NCI-H345 (cell line): ENCODE measurements at places on chromosomes 11 and 22.

DNA sequence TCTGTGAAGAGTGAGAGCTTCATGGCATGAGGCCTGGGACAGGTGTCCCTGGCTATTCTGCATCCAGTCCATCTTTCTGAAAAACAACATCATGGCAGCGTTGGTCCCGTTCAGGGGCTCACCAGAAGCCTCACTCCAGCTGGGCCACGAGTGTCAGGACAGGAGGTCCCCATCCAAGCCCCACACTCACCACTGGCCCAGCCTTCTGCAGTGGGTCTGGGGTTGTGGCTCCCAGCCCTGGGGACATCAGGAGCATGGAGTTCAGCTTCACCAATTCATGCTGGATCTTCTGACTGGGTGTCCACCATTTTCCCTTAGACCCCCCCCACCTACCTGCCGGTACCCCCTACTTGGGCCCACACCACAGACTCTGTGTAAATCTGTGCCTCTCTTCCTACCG is 400.3 kb downstream of the BRD1 start:
- no peak for DNase-seq

DNA sequence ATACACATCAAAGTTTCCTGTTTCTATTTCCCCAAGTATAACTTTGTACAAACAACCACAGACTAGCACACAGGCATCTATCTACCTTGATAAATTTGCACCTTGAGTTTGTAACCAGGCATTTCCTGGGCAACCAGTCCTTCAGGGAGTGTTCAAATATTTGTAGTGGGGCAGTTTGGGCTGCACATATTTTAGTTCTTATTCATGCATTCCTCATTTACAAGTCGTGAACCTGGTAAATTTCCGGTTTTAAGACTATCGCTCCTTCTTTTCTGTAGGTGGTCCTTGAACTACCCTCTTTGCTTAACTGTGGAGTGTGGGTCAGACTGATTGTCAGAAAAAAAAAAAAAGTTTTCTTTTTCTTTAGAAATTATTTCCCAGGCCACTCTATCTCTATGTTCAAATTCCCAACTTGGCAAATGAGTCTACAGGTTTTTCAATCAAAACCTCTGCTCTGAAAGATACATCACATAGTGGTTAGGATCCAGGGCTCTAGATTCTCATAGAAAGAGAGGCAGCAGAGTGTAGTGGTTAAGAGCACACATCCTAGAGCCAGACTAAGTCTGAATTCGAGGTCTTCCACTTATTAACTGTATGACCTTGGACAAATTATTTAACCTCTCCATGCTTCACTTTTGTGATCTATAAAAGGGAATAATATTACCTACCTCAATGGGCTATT is 201.5 kb downstream of the SOX6 start:
- DNase-seq: no peak

- DNase-seq: peak; percentile 86
Observed at GRCh38 chr11:110429731-110430266, at the start of gene FDX1. TSS of gene FDX1 (plus strand) at chr11:110429948. CDS start at chr11:110430121, 173 bp downstream.

DNA sequence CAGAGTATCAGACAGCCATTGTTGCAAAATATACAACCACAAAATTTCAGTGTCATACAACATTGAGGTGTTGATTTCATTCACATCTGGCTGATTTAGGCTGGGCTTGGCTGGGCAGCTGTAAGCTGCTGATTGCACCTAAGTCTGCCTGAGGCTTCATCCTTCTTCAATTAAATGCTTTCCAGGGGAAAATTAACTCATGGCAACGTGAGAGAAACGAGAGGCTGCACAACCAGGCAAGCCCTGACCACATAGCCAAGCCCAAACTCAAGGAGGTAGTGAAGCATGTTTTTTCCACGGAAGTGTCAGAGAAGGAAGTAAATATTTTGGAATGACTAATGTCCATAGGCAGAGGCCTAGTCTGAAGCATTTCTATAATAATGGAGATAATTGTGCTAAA is 273.8 kb upstream of the ZC3H12C start:
- DNase-seq: no peak

DNA sequence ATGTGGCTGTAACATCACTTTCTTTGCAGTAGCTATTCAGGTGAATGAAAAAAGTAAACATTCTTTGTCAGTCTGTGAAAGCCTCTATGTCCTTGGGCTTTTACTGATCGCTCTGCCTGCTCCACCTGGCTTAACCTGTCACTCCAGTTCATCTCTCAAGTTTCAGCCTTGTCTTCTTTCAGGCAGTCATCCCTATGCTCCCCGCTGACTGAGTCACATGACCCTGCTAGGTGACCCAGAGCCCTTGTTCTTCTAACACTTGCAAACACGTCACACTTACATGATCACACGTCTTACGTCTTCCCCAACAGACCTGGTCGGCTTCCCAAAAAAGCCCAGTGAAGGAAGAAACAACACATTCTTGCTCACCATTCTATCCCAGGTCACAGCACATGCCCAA is 499.3 kb upstream of the TENM4 start:
- DNase-seq: peak; percentile 27

DNA sequence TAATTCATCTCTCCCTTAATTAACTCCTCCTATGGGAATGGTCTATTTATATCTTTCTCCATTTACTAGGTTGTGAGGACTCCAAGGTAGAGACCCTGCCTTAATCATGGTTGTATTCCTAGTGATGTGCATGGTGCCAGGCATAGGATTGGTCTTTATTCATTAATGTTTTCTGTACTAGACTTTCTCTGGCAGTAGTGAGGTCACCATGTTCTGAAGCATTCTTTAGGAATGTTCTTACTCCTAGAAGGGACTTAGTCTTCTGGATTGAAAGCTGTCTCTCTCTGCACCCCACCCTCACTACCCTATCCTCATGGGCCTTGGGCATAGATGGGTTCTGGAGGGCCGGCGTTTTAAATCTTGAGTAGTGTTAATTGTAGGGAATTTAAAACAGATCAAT is 10.6 kb upstream of the INSC start:
- no peak for DNase-seq

DNA sequence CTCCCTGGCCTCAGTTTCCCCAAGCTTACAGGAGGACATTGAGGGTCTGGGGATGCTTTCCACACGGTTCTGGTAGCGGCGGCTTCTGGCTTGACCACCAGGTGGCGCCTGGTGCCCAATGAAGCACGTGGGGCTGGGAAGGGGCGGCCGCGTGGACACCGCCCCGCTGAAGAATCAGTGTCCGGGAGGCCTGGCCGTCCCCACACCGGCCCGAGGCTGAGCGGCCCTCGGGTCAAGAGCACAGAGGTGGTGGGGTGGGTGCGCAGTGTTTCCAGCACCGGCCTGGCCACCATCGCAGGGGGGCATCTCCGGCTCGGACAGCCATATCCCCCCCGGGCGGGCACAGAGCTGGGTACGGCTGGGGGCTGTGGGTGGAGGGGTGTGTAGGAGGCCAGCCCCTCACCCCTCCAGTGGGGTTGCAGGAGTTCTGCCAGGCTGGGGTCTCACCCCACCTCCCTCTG is 27.8 kb upstream of the PPARA start:
- peak; percentile 32 for DNase-seq

DNA sequence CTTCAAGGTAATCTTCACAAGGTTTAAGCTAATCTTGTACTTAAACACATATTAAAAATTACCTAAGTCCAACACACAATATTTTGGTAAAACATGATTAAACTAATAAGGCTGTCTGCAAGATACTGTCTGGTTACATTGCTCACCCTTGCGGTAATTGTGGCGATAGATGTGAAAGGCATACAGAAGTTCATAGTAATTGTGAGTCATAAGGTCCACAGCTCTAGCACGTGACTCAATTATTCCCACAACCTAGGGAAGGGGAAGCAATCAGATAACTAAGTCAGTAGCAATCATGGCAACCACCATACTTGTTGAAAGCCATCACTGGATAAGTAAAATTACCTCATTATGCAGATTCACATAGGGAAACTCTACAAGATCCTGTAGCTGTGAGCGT is 30.5 kb upstream of the FNBP4 start:
- no peak for DNase-seq

DNA sequence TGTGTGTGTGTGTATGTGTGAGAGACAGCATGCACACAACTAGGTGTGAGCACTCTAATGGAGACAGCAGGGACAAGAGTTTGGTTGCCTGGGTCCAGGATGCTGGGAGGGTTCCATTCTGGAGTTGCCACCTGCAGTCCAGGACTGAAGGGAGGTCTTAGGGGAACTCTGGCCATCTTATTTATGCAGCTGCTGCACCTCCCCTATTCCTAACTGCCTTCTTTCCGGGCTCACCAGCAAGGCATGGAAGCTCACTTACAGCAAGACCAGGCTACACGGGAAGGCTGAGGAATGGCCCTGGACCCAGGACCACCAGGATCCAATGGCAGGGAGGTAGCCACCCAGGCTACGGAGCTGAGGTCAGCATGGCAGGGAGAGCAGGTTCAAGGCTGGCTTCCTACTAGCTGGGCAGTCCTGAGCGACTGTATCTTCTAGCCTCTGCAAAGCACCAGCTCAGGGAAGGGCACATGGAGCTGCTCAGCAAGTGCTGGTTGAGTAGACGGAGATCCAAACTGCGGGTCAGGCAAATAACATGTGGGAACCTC is 42.2 kb upstream of the B3GAT1 start:
- DNase-seq: no peak

GRCh38 chr11:68324241-68324640 is 11.8 kb downstream of the LRP5 start:
- DNase-seq: no peak

DNA sequence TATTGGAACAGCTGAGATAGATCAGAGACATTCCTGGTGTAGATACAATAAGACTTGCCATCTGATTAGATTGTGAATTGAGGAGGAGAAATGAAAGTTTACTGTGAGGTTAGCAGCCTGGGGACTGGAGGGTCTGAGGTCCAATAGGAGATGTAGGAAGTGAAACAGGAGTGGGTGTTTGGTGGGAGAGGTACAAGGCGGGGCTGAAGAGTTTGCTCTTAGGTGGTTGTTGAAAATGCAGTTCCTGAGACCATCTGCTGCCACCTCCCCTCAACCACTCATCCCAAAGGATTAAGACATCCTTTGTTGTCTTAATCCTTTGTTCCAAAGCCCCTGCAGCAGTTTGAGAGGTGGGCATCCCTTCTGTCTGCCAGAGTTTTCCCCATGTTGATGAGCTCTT is 14.8 kb downstream of the PIWIL4 start:
- DNase-seq: no peak

DNA sequence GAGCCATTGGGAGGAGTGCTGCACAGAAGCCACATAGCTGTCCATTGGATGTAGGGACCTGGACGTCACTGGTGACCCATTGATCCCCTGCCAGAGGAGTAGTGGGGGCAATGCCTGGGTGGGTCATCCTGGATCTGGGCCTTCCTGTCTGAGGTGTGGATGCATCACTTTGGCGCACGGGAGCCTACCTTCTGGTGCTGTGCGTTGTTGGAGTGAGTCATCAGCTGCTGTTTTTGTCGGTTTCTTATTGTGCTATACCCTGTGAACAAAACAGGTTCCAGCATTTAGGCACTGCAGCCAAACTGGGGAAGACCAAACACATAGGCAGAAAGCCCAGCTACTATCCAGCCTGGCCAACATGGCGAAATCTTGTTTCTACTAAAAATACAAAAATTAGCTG is 3.2 kb downstream of the TAF6L start:
- DNase-seq: no peak

DNA sequence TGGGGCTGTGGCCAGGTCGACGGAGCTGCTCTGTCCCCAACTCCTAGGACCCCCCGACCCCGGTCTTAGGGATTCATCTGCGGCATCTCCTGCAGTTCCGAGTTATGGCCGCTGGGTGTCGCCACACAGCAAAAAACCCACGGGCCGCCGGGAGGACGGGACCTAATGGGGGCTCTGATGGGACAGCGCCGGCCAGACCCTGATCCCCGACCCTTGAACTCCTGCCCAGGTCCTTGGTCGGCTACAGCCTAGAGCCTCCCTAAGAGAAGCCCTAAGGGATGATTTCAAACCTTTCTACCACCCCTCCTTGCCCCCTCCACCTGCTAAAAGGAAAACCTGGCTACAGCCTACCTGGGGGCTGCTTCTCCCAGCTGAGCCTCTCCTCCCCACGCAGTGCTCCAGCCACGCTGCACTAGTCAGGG is 30.8 kb upstream of the LRRC10B start:
- peak; percentile 25 for DNase-seq

GRCh38 chr11:12832480-12833224 is 158.4 kb downstream of the TEAD1 start:
- no peak for DNase-seq

DNA sequence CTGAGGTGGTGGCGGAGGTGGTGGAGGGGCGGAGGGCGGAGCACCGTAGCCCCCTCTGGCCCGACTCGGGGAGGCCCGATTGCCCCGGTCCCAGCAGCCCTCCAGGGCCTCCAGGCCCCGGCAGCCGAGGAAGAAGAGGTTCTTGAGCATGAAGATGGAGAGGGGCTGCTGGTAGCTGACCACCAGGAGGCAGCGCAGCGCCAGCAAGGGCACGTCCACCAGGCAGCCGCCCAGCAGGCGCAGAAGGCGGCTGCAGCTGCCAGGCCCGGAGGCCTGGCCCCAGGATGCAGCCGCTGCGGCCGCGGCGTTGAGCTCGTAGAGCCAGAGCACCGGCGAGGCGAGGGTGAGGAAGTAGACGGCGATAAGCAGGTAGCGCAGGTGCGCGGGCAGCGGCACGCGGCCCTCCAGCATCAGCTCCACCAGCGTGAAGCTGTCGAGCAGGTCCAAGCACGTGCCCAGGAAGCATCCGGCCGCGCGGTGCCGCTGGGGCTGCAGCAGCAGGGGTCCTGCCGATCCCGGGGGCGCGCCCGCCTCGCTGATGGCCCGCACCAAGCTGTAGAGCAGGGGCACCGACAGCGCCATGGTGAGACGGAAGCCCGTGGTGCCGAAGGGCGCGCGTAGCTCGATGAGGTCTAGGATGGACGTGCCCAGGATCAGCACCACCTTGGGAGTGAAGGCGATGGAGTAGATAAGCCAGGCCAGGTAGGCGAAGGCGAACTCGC is 1.5 kb downstream of the TMEM121B start:
- DNase-seq: no peak

- peak; percentile 54 for DNase-seq
Observed at GRCh38 chr11:131674051-131674755, 303.8 kb downstream of the NTM start.

DNA sequence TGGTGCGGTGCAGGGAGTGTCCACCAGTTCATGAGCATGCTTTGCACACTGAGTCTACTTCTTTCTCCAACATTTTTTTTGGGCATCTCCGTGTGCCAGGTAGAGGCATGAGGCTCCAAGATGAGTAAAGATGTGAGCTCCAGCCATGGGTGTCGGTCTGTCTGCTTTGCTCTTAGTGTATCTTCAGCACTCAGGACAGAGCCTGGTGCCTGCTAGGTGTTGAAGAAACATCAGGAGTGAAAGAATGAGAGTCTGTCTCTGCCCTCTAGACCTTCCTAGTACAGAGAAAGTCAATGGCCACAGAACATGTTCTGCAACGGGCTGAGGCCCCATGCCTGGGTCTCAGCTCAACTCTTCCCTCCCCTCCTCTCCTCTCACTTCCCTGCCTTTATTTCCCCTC is 486.5 kb downstream of the TBC1D22A start:
- DNase-seq: no peak

DNA sequence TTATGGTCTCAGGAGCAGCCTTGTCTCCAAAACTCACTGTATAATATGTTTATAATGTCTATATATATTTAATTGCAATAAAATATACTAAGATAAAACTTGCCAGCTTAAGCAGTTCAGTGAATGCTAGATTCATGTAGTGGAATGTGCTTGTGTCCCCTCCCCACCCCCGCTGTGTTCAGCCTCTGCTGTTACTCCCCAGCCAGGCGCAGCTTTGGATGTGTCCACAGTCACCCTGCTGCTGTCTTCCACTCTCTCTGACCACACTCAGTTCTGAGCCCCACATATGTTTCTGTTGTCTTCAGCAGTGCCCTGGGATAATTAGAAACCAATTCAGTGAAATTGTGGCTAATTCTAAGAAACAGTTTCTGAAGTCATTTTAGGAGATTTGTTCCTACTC is 52.2 kb downstream of the PPFIA1 start:
- no peak for DNase-seq

- DNase-seq: no peak
Observed at GRCh38 chr11:65653229-65654225, 9.2 kb downstream of the RELA start.
